ENCODE measurements at places on chromosomes 12 and 14.

DNA sequence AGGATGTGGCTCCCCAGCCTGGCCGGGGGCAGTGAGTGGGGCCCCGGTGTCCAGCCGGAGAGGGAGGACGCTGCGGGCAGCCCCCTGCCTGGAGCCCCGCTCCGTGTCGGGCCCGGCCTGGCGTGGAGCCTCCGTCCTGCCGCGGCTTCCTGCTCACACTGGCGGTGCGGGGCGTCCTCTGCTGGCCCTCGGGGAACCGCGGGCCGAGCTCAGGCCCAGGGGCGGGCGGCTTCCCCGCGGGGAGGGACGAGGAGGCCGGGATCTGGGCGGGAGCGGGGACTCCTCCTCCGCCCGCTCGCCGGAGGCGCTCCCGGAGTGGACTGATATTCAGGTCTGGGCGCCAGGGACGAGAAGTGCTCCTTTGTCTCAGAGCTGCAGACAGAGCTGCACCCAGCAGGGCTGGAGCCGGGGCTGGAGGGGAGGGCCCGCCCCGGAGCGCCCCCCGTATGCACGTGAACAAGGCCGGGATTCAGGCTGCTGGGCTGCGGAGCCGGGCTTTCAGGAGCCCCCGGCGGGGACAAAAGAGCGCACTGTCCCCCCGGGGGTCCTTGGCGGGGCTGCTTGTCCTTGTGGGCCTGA, 2.2 kb downstream of the MMP17 start:
- peak; percentile 66 for DNase-seq

GRCh38 chr12:78343657-78344056, 513.0 kb downstream of the NAV3 start:
- DNase-seq: no peak

GRCh38 chr12:39835517-39836489, 216.2 kb upstream of the ABCD2 start:
- no peak for DNase-seq

- no peak for DNase-seq
Observed at GRCh38 chr12:75859868-75860267, 171.7 kb downstream of the PHLDA1 start.

DNA sequence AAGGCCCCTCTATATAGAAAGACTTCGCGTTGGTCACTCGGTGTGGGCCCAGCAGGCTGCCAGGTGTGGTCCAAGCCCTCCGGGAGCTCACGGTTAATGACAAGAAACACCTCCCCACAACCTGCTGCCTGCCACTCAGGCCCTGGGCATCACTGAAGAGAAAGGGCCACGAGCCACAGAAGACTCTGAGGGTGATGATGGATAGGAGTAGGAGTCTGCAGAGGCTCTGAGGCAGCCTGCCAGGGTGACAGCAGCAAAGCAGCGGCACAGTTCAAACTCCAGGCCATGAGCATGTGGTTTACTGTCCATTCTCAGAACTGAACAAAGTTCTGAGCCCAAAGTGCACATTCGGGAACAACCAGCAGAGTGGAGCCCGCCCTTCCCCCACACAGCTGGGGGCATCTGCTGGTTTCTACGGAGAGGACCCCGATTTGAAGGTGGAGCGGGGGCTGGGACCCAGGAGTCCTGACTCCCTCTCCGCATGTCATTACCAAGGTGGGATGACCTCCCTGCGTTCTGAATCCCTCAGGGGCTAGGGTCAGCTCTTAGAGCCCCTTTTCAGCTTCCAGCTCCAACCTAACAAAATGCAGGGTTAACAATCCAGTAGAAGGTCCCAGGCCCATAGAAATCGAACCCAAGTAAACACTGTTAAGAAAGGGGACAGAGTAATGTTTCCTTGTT, 65.8 kb downstream of the VWF start:
- no peak for DNase-seq

GRCh38 chr14:73369428-73369827, 88.9 kb downstream of the NUMB start:
- DNase-seq: peak; percentile 39

- DNase-seq: no peak
Observed at GRCh38 chr14:45112896-45113781, 21.1 kb downstream of the FKBP3 start.

- no peak for DNase-seq
Observed at GRCh38 chr12:46556105-46556559, 183.6 kb upstream of the SLC38A2 start.

DNA sequence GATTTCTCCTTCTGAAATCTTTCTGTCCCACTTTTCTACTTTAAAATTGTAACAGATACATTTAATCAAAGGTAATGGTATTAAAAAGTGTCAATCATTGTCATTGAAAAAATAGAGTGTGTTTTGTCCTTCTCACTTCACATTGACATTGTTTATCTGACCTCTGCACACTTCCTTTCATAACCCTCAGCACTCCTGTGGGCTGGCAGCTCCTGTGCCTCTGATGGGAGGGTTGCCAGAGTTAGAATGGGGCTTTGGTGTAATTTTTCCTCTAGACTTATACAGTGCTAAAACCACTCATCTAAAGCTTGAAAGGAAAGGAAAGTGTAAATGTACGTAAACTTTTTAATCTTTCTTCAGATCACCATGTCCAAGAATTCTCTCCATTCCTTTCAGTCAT, 23.7 kb downstream of the KCNA1 start:
- no peak for DNase-seq

GRCh38 chr12:31008241-31008761, 65.4 kb upstream of the DDX11 start:
- no peak for DNase-seq

DNA sequence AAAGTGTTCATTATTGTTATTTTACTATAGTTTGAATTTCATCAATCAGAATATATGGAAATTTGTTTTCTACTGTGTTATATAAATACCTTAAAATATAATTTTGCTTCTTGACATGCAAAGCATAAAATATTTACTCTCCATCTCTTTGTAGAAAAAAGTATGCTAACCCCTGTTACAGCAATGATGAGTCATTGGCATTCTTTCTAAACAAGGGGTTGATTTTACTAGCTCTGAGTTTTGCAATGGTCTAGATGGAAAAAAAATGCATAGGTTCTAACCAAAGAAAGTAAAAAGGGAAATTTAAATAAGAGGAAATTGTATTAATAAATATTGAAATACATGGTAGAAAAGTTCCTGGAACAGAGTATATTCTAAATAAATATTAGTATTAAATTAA, 990.2 kb upstream of the ATXN7L3B start:
- DNase-seq: no peak

GRCh38 chr14:105711044-105711620, 184.7 kb downstream of the TMEM121 start:
- no peak for DNase-seq

GRCh38 chr12:48671231-48671856, 10.7 kb downstream of the KANSL2 start:
- DNase-seq: no peak

GRCh38 chr14:81330619-81331122, 69.5 kb downstream of the STON2 start:
- no peak for DNase-seq

GRCh38 chr14:20801726-20802125, 918 bp downstream of the RNASE1 start:
- no peak for DNase-seq

DNA sequence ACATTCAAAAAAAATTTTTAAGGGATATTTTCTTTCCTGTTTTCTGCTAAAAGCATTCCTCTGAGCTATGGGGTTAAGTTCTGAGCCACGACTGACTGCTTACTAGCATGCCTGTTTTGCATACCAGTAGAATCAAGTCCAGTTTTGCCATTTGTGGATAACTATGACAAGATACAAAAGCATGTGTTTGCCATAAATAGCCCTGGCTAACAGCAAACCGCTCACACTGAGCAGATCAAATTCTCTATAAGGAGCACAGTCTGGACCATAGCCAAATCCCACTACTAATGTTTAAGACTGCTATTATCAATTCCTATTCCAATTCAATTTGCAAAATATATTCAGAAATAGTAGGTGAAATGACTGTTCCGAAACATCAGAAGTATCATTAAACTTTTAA, 3.2 kb downstream of the CFL2 start:
- no peak for DNase-seq

DNA sequence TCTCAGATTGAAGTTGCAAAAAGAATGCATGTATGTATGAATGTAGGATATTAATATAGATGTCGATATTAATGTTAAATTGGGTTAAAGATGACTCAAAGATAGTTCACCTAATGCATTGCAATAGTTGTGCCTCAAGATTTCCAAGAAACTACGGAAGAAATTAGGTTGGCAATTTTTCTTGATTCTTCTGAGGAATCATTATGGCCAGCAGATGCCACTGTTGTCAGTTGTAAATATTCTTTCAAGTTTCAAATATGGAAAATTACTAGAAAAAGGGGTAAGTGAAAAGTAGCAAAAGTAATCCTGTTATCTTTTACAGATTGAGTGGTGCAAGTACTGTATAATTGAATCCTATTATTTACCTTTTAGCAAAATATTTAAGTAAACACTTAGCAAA, 202.1 kb downstream of the ADAMTS20 start:
- no peak for DNase-seq

- DNase-seq: peak; percentile 33
Observed at GRCh38 chr12:104694711-104695110, 238.0 kb downstream of the CHST11 start.

Measured in CD14-positive monocyte (primary cell).